ENCODE measurements at places on chromosomes 2 and 18. TPM values are rescaled to one million over a fixed set of nuclear protein-coding genes. Genes with fewer than 3 reads are reported as not detected.

PRSS56 gene
- not detected for total RNA-seq

RGPD3 gene
- 0.32 TPM for total RNA-seq

ANKRD30BL gene
- not detected for total RNA-seq

TIMM21 gene
- total RNA-seq = 23.9 TPM

ADD2 gene
- 2.9 TPM for total RNA-seq

CROCC2 gene
- not detected for total RNA-seq

TMEM17 gene
- 1.3 TPM for total RNA-seq

MERTK gene
- 7.8 TPM for total RNA-seq

SLC5A7 gene
- total RNA-seq = not detected

SUCLG1 gene
- 71.3 TPM for total RNA-seq

SLC9A4 gene
- total RNA-seq = not detected

CRYGD gene
- not detected for total RNA-seq

CPLX4 gene
- not detected for total RNA-seq

CPO gene
- total RNA-seq = not detected

C2orf72 gene
- not detected for total RNA-seq

DNAH7 gene
- total RNA-seq = under 0.01 TPM

ALK gene
- total RNA-seq = not detected

ACTG2 gene
- 0.32 TPM for total RNA-seq

DCTN1 gene
- total RNA-seq = 113 TPM

SH2D6 gene
- total RNA-seq = 0.32 TPM

BOLL gene
- total RNA-seq = not detected

HAUS1 gene
- total RNA-seq = 141 TPM

TWIST2 gene
- 0.91 TPM for total RNA-seq

DYSF gene
- 75.1 TPM for total RNA-seq

EGR4 gene
- not detected for total RNA-seq

NEMP2 gene
- 6.2 TPM for total RNA-seq

LINC00305 gene
- total RNA-seq = not detected

GALR1 gene
- total RNA-seq = not detected

IL36A gene
- not detected for total RNA-seq

RESP18 gene
- not detected for total RNA-seq

GPBAR1 gene
- 0.15 TPM for total RNA-seq

MOGAT1 gene
- not detected for total RNA-seq

LRRTM4 gene
- not detected for total RNA-seq

AGFG1 gene
- 43.6 TPM for total RNA-seq

MYOM1 gene
- 0.91 TPM for total RNA-seq

LYPD1 gene
- 19.5 TPM for total RNA-seq

SPP2 gene
- total RNA-seq = not detected

VWC2L gene
- total RNA-seq = not detected

SP100 gene
- 159 TPM for total RNA-seq

DSEL gene
- 6.2 TPM for total RNA-seq

CNDP1 gene
- not detected for total RNA-seq

ELAC1 gene
- total RNA-seq = 3.9 TPM

FAHD2B gene
- 9.4 TPM for total RNA-seq

CFAP210 gene
- not detected for total RNA-seq

C2orf15 gene
- not detected for total RNA-seq

CDK5R2 gene
- total RNA-seq = not detected

VIL1 gene
- total RNA-seq = not detected

CTDSP1 gene
- 35.7 TPM for total RNA-seq

ERFE gene
- total RNA-seq = 0.30 TPM

GALNT13 gene
- under 0.01 TPM for total RNA-seq

TTC27 gene
- total RNA-seq = 31.8 TPM

PLB1 gene
- 0.30 TPM for total RNA-seq

NDUFAF7 gene
- total RNA-seq = 20.7 TPM

SGO2 gene
- total RNA-seq = 14.1 TPM

RGPD4 gene
- not detected for total RNA-seq
